Cardiac septum (tissue), 1 donor: ENCODE measurements at places on chromosomes 4 and X. TPM values are rescaled to one million over a fixed set of nuclear protein-coding genes. Genes with fewer than 3 reads are reported as not detected.

The CT45A1 gene
- not detected for total RNA-seq

The MBTPS2 gene
- 11.2 TPM for total RNA-seq

The ADH1B gene
- total RNA-seq, result 12.6 TPM

The NALF2 gene
- 4.4 TPM for total RNA-seq

The RBMXL3 gene
- total RNA-seq, result not detected

The AMOT gene
- total RNA-seq, result 6.4 TPM

The RPA4 gene
- 0.48 TPM for total RNA-seq

GRCh38 chrX:132638313-132638712 lies 149.5 kb upstream of the MBNL3 start:
- no peak for DNase-seq

DNA sequence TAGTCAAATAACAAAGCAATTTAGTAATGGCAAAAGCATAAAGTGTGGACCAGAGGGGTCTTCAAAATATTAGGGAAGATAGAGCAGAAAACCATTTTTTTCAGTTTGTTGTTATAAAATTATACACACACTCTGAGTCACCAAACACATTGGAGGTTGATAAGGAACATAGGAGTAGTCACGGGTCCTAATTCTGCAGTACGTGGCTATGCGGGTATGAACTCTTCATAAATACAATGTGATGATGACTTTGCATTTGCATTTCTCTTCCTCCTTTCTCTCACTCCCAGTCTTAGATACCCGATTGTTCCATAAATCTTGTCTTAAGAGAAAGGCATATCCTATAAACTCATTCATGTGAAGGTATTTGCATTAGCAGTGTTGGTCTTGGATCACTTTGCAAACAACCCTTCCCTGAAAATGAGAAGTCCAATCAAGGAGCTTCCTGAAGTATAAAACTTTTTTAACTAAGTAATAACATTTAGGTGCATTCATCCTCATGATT lies 223.6 kb downstream of the PALLD start:
- DNase-seq, result no peak

DNA sequence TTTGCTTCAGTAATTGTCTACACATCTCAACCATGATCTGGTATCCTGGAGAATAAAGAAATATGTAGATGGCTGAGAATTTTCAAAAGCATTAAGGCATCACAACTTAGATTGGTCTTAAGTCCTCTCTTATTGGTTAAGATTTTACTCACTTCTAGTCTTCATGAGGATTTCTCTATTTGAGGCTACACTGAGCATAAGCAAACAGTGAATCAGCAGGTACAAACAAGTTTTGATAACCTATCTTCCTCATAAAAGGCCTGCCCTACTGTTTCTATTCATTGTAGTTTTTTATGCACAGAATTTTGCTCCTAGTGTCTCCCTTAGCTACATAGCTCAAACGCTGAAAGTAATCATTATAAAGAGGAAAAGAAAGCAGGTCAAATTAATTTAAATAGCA lies 460.7 kb upstream of the RPS6KA3 start:
- no peak for DNase-seq

DNA sequence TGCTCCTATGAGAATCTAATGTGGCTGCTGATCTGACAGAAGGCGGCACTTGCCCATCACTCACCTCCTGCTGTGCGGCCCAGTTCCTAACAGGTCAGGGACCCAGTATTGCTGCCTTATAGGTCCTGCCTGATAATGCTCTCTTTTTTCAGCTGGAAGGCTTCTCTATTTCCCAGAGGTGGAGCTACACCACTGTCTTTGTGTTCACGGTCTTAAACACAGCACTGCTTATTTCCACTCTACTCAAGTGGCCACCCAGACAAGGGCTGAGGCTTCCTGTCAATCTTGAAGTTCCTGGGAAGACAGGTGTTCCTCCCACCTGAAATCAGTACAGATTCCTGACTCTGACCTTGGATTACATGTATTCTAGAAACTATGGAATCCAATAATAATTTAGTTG lies 270.6 kb downstream of the NR3C2 start:
- DNase-seq, result no peak

DNA sequence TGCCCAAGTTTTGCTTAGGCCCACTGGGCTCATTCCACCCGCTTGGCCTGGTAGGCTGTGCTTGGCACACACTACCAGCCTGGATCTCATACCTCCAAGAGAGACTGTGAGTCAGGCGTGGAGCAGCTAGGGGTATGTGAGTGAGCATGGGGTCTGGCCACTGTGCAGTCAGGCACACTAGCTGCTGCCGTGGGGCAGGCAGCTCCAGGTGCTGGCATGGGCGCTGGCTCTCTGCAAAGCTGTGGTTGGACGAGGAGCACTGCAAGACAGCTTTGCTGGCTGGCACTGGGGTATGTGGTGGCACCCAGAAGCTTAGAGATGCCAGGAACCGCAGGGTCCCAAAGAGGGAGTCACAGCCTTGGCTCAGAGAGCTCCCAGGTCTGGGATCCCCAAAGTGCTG lies 377.8 kb downstream of the KCTD8 start:
- no peak for DNase-seq

DNA sequence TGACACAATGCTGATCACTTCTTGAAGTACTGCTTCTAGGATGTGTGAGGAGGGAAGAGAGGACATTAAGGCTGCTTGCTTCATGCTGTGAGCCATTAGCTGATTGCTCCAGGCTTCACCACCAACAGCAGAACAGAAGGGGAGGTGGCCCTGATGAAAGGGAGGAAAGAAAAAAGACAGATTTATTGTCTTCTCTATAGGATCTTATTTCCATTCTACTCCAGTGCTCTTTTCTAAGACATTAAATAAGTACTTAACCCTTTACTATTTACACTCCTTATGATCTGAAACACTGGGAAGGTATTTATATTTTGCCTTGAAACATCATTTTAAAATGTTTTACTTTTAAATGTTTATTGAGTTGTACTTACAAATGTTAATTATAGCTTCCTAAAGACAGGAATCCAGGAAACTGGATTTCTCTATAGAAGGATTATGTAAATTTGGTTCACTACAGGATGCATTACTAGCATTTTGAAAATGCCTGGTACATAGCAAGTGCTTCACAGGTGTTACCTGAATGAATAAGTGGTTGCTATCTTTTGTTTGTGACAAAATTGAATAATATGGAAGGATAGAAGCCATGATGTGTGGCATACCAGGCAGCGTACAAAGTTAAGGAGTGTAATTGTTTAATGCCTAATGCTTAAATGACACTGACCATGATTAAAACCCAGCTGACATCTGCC lies 680.9 kb upstream of the ATOH1 start:
- no peak for DNase-seq

GRCh38 chr4:8846826-8847225 lies 24.8 kb downstream of the HMX1 start:
- peak; percentile 4 for DNase-seq

DNA sequence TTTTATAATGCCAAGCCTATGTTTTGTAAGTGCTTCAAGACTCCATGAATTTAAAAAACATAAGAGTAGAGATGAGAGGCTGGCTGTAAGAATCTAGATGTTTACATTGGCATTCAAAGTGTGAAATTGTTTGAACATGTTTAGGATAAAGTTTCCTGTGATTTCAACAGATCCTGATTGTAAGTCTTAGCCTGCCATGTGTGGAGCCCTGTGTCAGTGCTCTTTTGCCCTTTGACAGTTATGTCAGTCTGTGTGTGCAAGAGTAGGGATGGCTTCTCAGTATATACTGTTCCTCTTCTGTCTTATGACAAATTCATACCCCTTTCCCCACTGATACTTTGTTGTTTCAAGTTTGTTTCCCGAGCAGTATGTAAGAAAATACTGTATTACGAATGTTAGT lies 68.2 kb downstream of the USP9X start:
- no peak for DNase-seq

- DNase-seq, result no peak
These were observed 278 bp downstream of the CLOCK start for GRCh38 chr4:55546506-55546755.

- no peak for DNase-seq
These were observed 8.8 kb upstream of the TLL1 start for GRCh38 chr4:165864271-165864670.

GRCh38 chr4:42626629-42627146 lies 30.2 kb downstream of the ATP8A1 start:
- DNase-seq, result no peak
